ENCODE measurements at places on chromosomes 7 and 10.

DNA sequence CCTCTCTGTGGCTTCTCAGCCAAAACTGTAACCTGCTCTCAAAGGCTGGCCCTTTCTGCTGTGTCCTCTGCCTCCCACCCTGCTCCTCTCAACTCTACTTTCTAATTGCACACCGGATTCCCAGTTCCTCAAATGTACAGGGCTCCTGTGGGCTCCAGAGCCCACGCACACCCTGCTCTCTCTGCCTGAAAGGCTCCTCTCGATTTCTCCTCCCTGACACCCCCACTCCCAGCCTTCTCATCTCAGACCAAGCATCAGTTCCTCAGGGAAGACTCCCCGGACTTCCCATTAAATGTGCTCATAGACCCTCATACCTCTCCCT, 111.7 kb upstream of the STEAP1B start:
- DNase-seq: no peak

DNA sequence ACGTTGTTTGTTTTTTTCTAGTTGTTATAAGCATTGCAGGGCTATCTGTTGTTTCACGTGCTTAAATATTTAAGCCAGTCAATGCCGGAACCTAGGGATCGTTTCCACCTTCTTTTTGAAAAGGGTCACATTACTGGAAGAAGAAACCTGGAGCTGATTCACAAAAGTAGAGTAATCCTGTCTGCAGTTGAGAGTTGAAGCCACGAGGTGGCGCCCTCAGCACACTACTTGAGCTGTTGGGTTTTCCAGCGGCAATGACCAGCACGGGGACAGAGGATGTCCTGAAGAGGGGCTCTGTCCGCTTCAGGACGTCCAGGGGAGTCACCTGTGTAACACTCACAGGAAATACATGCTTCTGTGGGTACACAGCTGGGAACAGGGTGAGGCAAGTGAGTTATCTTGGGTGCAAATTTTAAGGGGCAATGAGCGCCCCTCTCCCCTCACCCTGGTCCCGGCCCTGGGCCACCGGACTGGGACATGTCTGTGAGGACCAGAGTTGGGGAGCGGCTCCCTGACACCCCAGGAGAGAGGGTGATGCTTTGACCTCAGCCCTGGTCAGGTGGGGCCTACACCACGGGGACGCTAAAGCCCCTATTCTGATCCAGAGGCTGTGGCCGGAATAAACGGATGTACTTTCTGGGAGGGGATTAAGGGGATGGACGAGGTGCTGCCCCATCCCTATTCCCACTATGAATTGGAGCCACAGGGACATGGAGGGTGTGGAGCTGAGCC, 26.3 kb upstream of the WDFY4 start:
- DNase-seq: peak; percentile 61

- no peak for DNase-seq
Measured at GRCh38 chr10:79443338-79444198, 1.9 kb downstream of the ZCCHC24 start.

DNA sequence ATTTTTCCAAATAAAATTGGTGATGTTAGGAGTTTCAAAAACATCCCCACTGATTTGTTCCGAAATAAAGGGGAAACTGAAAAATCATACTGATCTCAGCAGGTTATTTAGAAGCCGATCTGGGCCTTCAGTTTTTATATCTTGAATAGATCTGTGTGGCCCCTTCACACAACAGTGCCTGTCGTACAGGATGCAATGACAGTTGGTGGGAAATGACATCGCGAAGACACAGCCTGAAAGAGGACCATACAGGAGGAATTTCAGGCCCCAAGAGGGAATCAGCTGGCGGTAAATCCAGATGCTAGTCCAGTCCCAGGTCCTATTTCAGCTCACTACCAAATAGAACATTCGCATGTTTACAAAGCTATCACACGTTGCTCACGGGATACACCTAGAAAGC, 3.0 kb downstream of the H2BK1 start:
- no peak for DNase-seq

DNA sequence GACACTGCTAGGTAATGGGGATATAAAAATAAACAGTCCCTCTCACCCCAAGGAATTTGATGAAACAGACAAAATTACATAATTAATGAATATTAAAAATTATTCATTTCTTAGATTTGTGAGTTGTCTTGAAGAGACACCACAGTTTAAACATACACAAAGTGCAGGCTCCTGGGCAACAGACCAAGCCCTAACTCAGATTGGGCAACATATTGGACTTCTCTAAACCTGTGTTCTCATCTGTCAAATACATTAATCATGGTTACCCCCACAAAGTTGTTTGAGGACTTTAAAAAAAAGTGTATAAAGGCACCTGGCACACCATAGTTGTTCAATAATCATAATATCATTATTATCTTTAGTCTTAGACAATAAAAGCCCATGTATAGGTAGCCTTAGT, 62.5 kb upstream of the CAPZA2 start:
- no peak for DNase-seq

- DNase-seq: peak; percentile 33
Measured at GRCh38 chr10:49161411-49161997, 26.7 kb downstream of the TMEM273 start.

DNA sequence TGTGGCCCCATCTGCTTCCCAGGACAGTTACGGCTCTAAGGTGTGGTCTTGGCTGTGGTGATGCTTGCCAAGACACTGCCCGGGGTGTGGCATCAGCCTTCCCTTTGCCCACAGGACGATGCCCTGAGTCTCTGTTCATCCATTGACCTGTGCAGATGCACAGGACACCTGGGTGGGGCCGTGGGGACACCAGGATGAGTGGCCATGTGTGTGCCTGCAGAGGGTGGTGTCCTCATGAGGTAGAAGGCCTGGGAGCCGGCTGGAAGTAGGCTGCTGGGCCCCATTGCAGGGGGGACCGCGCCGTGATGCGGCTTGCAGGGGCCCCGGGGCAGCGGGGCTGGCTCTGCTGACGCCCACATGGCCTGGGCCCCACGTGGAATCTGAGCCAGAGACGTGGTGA, 22.4 kb upstream of the PWWP2B start:
- DNase-seq: no peak

- no peak for DNase-seq
Measured at GRCh38 chr10:44781131-44781530, 130.0 kb upstream of the TMEM72 start.
